PC-3 (cell line): ENCODE measurements at places on chromosomes 7 and 10.

- DNase-seq, result no peak
These were observed 1454.1 kb downstream of the GATA3 start for GRCh38 chr10:9508606-9509005.

- DNase-seq, result peak; percentile 90
These were observed 92.9 kb downstream of the CPED1 start for GRCh38 chr7:121081327-121081936.

DNA sequence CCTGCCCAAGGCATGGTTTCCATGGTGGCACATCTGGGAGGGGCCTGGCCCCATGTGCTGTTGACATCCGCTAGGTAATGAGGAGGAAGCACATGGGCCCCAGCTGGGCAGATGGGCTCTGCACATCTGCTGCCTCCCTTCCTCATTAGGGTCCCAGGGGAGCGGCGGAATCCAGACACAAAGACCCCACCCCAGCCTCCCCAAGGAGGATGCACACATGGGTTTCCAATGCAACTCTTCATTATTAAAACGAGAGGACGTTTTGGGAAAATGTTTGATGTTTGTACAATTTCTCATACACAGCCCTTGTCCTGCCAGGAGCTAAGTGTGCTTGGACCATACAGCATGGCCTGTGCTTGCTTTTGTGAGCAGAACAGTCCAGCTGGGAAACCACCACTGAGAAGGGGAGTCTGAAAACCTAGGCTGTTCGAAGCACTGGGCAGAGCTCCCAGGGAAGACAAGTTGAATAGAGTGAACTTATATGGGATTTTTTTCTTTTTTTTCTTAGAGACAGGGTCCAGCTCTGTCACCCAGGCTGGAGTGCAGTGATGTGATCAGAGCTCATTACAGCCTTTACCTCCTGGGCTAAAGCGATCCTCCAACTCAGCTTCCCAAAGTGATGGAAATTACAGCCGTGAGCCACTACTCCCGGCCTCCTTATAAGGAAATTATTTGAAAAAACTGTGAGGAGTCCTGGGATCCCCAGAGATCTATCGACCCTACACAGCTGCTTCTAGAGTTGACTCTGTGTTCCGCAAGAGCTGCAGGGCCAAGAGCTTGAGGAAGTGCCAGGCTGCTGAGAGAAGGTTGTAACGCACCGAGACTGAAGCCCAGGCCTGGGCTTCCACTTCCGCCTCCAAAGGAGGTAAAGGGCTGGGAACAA, 23.4 kb downstream of the FAM107B start:
- no peak for DNase-seq

DNA sequence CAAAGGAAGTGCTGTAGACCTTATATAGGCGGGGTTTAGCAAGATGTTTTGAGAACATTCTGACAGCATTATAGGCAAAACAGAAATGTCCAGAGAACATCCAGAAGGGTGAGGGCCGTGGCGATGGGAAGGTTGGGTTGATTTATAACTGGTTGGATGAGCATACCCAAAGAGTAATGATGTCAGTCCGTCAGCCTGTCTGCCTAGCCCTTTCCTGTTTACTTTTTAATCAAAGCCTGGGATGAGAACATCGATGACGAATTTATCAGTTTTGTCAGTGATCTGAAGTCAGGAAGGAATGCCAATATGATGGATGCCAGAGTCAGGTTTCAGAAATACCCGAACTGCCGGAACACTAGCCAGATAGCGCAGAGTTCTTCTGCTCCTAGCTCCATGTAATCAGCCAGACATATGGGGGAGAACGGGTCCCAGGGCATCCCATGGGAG, 33.8 kb upstream of the TRIM8 start:
- DNase-seq, result peak; percentile 26

DNA sequence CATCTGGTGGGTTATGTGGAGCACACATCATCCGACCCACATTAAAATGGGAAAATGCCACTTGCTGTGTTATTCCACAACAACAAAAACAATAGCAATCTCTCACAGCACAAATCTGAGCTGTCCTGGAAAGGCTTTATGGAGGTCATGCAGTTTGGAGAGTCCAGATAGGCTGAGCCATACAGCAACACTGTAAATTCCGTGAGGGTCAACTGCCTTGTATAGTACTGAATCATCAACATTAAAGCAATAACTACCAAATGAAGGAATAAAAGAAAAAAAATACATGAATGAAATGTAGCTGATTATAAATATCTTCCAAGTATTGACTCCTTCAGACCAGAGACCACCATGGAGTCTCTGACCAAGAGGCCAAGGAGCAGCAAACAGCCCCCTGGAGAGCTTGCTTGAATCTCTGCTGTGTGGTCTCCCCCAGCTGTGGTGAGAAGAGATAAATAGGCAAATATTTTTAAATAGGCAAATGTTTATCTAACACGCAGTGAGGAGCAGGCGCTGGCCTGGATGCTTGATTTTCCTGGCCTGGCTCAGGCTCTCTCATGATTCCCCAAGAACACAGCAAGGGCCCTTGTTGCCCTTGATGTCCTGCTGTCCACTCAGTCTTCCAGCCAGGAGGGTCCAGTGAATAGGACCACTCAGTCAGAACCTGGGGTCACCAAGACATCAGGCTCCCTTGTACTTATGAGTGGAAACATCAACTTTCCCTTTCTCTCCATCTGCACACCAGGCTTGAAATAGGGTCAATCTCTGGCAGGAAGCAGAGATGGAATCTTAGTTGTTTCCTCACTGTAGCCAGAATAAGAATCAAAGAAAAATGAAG, 1021.3 kb downstream of the XPNPEP1 start:
- no peak for DNase-seq

DNA sequence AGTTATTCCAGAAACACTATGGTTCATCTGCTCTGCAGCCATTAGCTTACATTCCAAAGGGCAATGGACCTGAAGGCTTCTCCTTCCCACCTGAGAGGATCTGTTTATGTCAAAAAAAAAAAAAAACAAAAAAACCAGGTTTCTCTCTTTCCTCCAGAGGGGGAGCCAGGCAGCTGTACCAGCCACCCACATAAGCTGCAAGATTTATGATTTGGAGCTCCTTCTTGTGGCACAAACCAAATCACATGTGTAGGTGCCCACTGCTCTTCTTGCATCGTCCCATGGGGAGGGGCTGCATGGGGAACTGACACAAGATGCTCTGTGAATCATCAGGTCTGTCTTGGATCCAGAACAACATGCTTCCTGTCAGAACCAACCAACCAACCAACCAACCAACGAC, 231.6 kb upstream of the IGFBP3 start:
- DNase-seq, result no peak

DNA sequence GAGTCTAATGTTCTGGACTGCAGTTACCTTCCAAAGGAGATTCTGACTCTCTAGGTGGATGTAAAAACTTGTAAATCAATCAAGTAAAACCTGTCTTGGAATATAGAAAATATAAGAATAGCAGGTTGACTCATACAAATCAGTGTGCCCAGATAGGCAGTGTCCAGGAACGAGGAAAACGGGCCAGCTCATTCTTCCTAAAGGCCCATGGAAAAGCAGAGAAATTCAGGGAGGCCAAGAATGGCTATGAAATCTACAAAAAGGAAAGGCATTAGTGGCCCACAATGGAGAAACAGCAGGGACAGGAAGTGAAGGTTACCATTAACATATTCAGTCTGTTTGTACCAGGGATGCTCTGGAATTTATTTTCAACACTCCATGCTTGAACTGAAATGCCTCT, 14.9 kb downstream of the GLI3 start:
- no peak for DNase-seq

DNA sequence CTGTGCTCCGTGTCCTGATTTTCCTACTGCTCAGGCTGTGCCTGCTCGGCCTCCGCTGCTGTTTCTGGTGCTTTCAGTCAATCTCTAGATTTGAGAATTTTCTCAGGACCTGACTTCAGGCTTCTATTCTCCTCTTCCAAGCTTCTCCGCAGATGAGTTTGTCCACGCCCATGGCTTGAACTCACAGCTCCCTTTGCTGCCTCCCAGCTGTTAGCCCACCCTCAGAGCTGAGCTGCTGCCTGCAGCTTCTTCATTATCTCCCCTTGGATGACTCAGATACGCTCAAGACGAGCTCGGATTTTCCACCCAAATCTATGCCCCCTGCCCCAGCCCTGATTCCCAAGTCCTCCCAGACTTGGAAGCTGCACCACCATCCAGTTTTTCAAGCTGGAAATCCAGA, 104.7 kb downstream of the FGFR2 start:
- no peak for DNase-seq

GRCh38 chr7:80641548-80641947, 3.1 kb downstream of the CD36 start:
- DNase-seq, result no peak

DNA sequence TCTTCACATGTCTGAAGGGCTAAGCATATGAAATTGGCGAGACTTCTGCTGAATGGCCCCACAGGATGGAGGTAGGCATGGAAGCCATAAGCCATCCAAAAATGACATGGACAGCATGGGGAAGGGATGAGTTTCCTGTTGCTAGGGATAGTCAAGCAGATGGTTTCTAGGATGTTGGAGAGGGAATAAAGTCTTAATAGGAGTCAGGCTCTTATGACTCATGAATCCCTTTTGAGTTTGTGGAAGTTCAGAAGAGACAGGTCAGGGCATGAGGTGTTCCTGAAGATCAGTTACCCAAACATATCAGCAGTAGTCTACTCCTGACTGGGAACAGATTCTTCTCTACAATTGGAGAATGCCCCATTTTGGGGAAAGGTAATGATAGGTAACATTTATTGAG, 243.9 kb downstream of the REEP3 start:
- DNase-seq, result peak; percentile 34

DNA sequence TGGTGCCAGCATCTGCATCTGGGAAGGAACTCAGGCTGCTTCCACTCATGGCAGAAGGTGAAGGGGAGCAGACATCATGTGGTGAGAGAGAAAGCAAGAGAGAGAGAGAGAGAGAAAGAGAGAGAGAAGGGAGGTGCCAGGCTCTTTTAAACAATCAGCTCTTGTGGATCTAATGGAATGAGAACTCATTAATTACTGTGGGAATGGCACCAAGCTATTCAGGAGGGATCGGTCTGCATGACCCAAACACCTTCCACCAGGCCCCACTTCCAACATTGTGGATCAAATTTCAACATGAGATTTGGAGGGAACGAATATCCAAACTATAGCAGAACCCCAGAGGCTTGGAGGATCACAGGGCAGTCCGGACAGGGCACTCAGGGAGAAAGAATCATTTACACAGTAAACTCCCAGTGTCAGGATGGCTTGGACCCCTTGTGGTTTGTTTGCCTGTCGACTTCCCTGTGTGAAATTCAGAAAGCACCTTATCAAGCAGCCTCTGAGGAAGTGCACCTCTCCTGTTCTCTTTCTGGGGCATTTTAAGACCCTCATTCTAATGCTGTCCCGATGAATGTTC, 308.5 kb downstream of the REEP3 start:
- DNase-seq, result no peak

- peak; percentile 78 for DNase-seq
These were observed 99.5 kb downstream of the CAMK1D start for GRCh38 chr10:12448729-12449391.

DNA sequence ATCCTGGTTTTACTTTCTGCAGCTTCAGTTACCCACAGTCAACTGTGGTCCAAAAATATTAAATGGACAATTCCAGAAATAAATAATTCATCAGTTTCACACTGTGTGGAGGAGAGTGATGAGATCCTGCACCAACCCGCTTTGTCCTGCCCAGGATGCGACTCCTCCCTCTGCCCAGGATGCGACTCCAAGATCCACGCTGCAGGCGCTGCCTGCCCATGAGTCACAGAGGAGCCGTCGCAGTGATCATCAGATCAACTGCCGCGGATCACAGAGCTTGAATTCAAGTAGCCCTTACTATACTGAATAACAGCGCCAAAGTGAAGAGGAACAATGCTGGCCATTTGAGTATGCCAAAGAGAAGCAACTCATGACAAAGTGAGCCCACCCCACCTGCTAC, 61.5 kb downstream of the GRB10 start:
- no peak for DNase-seq

- DNase-seq, result no peak
These were observed 40.1 kb upstream of the RAB18 start for GRCh38 chr10:27463961-27464360.

GRCh38 chr7:28748346-28748745, 209.8 kb downstream of the TRIL start:
- DNase-seq, result no peak

DNA sequence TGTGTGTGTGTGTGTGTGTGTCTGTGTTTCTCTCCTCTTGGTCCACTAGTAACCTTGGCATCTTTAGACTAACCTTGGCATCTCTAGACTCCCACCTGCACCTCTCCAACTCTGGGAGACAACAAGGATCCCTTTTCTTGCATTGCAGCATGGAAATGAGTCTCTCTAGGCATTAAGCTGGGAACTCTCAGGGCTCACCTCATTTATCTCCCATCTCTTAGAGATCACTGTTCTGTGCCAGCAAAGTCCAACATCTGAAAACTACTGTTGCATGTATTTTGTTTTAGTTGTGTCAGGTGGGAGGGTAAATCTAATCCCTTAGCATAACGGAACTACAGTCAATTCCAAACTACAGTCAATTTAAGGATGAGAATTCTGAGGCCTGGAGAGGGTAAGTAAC, 38.7 kb downstream of the MYOF start:
- DNase-seq, result no peak

DNA sequence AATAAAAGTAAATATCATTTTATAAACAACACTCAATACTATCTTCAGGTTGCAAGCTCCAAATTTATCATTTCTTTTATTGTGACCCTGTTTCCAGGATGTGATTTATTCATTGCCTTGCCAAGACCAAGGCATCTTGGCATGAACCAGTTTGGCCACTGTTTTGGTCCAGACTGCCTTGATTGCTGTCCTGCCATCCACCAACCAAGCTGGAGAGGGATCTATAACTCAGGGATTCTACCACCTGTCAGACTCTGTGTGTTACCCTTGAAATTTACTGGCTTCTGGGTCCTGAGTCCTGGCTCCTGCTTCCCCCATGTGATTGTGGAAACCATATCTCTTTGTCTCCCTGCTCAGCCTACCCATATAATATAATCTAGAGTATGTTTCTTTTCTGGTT, 343.0 kb downstream of the GPAM start:
- no peak for DNase-seq

GRCh38 chr7:26944501-26945358, 80.3 kb upstream of the SKAP2 start:
- DNase-seq, result no peak

GRCh38 chr10:87661861-87662785, 2.4 kb downstream of the PAPSS2 start:
- peak; percentile 9 for DNase-seq

DNA sequence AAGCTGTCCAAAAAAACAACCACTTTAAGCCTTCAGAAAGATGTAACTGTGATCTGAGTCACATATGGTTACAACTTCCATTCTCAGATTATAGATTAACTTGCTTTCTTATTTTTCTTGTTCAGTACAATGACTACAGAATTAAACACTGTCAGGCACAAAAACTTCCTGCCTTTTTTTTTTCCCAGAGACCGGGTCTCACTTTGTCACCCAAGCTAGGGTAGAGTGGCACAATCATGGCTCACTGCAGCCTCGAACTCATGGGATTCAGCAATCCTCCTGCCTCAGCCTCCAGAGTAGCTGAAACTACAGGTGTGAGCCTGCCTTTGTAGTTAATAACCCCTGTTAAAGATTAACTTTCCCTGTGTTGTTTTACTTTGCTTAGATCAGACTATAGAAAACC, 163.2 kb downstream of the AVL9 start:
- DNase-seq, result peak; percentile 44
